ENCODE measurements at places on chromosomes 6 and 20. TPM values are rescaled to one million over a fixed set of nuclear protein-coding genes. Genes with fewer than 3 reads are reported as not detected.

CD93 gene
- 45.4 TPM for total RNA-seq

RAET1L gene
- total RNA-seq: 8.3 TPM

MYBL2 gene
- 1.7 TPM for total RNA-seq

SALL4 gene
- not detected for total RNA-seq

TSPO2 gene
- not detected for total RNA-seq

CST1 gene
- total RNA-seq: not detected

PPIL4 gene
- total RNA-seq: 20.1 TPM

CCND3 gene
- total RNA-seq: 122 TPM

CCN2 gene
- 118 TPM for total RNA-seq

BEND3 gene
- 2.0 TPM for total RNA-seq

DEFB132 gene
- total RNA-seq: not detected

PSORS1C2 gene
- not detected for total RNA-seq

DDX39B gene
- 299 TPM for total RNA-seq

TPX2 gene
- total RNA-seq: 6.1 TPM

ANKRD60 gene
- not detected for total RNA-seq

POPDC3 gene
- not detected for total RNA-seq

GJA10 gene
- total RNA-seq: not detected

CGAS gene
- 8.3 TPM for total RNA-seq

NOL4L gene
- 17.9 TPM for total RNA-seq

TENT5A gene
- total RNA-seq: 20.6 TPM

ABHD16B gene
- not detected for total RNA-seq

LSM2 gene
- 51.6 TPM for total RNA-seq

CST3 gene
- 1,106 TPM for total RNA-seq

CHMP4B gene
- 95.5 TPM for total RNA-seq

HTR1E gene
- not detected for total RNA-seq

HLA-DMB gene
- 10.3 TPM for total RNA-seq

ETV7 gene
- 2.2 TPM for total RNA-seq

GNMT gene
- 1.5 TPM for total RNA-seq

RAE1 gene
- total RNA-seq: 21.1 TPM

CST4 gene
- not detected for total RNA-seq

SYNDIG1 gene
- 3.2 TPM for total RNA-seq

LY6G6C gene
- not detected for total RNA-seq
